NCI-H1105 (cell line): ENCODE measurements at places on chromosomes 6 and 20.

DNA sequence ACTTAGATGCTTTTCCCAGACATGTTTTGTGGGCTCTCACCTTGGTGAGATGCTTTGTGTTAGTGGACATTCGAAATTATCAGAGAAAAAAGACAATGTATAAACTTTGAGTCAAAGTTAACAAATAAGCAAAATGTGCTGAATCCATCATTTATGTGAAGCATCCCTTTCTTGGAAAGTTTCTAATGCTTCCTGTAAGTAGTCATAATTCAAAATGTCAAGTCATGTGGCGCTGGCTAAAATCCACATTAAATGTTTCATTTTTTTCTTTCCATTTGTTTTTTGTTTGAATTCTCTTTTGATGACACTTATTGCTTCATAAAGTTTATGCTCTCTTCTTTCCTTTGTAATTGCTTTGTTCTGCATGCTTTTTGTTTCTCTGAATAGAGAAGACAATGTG, 107.2 kb upstream of the CENPW start:
- DNase-seq, result no peak

- DNase-seq, result no peak
These were observed 34.0 kb downstream of the PRR18 start for GRCh38 chr6:166274163-166274562.

DNA sequence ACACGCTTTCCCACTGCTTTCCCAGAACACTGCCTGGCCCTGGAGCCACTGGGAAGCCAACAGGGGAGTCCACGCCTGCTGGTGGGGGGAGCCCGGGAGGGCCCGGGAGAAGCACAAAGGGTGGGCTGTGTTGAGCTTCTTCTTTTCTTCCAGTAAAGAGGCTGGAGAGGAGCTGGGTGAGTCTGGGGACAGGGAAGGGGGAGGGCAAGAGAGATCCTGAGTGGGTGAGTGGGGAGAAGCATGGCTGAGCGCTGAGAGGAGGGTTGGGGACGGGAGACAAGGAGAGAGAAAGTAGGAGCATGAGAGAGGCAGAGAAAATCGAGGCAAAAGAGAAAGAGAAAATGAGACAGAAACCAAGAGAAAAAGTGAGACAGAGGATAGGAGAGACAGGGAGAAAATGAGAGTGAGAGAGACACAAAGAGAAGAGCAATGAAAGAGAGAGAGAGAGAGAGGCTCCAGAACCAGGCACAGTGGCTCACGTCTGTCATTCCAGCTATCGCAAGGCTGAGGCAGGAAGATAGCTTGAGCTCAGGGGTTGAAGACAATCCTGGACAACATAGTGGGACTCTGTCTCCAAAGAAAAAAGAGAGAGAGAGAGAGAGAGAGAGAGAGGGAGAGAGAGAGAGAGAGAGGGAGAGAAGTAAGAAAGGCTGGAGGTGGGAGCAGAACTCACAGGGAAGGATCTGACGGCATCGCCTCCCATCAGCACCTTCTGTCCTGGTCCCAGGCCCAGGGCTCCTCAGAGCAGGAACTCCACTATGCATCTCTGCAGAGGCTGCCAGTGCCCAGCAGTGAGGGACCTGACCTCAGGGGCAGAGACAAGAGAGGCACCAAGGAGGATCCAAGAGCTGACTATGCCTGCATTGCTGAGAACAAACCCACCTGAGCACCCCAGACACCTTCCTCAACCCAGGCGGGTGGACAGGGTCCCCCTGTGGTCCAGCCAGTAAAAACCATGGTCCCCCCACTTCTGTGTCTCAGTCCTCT, 2.0 kb downstream of the LST1 start:
- no peak for DNase-seq

- DNase-seq, result no peak
These were observed 152.2 kb downstream of the MAFB start for GRCh38 chr20:40536808-40537207.

- no peak for DNase-seq
These were observed 123.9 kb downstream of the CD83 start for GRCh38 chr6:14241255-14242070.

DNA sequence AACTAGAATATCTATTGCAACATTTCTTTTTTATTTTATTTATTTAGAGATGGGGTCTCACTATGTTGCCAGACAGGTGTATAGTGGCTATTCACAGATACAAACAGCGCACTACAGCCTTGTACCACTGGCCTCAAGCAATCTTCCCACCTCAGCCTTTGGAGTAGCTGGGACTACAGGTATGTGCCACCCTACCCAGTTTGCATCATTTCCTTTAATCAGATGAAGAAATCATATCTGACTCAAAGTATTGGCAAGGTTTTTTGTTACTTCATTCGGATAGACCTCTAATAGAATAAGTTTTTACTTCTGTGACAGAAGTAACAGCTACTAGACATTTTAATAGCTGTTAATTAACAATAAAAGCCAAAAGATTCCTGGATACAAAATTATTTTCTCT, 153.9 kb downstream of the CDK19 start:
- DNase-seq, result no peak

DNA sequence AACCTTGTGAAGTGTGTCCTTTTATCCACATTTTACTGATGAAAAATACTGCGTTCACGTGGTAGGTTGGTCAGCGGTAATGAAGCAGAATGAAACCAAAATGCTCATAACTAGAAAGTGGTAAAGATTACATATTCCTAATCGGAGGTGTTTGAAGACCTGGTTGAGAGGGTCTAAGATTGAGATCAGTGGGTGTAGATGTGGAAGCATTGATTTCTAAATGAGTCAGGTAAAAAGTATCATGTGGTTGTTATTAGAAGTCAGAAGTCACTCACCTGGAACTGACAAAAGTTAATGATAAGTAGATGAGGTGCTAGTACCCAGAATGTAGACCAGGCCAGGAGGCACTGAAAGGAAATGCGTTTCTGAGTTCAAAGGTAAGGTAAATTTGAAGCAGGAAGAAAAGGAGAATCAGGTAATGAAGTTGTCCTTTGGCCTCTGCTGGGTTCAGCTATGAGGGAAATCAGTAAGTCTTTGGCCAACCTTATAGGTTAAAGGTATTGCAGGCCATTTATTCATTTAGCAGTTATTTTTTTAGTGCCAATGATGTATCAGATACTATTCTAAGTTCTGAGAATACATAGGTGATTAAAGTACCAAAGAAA, 31.2 kb downstream of the FAM83B start:
- no peak for DNase-seq

DNA sequence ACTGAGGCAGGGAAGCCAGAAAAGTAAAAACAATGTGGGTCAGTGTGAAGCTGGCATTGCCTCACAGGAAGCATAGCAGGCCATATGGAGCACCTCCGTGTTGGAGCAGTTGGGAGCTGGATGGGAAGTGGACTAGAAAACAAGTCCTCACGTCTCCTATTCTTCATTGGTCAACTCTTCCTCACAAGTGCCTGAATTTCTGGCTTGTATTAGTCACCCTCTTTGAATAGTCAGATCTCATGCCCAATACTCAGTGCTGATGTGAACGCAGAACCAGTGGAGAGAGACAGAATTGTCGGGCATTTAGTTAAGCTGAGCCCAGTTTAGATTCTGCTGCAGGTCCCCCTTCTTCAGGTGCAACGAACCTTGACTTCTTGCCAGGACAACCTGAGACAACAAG, 22.3 kb upstream of the RSPO3 start:
- no peak for DNase-seq

GRCh38 chr6:152959333-152959732, 23.5 kb downstream of the FBXO5 start:
- DNase-seq, result no peak

DNA sequence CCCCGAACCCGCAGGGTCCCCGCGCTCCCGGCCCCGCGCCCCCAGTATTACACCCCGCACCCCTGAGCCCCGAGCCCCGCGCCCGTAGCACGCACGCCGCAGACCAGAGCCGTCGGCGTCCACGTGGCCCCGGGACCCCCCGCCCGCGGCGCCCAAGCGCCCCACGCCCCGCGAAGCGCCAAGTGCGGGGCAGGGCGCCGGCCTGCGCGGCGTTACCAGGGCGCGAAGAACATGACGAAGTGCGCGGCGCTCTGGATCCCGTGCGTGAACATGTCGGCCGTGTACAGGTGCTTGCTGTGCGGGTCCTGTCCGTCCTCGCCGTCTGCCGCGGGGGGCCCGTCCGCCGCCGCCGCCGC, 312 bp downstream of the TXNDC5 start:
- no peak for DNase-seq

GRCh38 chr20:35629427-35630145, 14.0 kb downstream of the SPAG4 start:
- no peak for DNase-seq

DNA sequence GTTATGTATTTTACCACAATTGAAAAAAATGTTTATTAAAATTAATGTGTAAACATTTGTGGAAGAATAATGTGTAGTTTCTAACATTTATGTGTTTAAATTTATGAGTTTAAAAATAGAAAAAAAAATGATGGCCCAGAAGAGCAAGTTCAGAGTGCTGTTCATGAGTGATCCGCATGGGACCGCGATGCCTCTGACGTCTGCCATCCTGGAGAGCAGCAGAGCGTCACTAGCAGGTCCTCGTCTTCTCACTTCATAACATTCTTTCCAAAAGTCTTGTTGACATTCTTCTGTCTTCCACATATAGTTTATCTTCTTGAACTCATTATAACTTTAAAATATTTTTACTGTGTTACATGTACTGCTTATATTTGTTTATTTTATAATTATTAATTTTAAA, 15.5 kb downstream of the BTNL2 start:
- DNase-seq, result no peak

DNA sequence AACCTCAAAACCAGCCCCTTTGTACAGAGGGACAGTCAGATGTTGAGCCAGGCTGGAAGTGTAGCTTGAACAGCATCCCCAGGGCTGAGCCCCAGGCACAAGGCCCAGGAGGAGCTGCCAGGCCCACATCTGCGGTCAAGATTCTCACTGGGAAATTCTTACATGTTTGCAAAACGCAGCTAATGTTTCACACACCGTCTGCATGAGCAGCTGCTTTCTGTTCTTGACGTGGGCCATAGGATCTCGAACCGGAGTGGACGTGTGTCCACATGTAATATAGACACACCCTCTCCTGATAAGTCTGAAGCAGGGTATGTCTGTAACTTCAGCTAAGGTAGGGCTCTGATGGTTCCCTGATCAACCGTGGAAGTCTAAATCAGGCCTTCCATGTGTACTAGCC, 41.3 kb upstream of the TRAF3IP2 start:
- DNase-seq, result no peak

DNA sequence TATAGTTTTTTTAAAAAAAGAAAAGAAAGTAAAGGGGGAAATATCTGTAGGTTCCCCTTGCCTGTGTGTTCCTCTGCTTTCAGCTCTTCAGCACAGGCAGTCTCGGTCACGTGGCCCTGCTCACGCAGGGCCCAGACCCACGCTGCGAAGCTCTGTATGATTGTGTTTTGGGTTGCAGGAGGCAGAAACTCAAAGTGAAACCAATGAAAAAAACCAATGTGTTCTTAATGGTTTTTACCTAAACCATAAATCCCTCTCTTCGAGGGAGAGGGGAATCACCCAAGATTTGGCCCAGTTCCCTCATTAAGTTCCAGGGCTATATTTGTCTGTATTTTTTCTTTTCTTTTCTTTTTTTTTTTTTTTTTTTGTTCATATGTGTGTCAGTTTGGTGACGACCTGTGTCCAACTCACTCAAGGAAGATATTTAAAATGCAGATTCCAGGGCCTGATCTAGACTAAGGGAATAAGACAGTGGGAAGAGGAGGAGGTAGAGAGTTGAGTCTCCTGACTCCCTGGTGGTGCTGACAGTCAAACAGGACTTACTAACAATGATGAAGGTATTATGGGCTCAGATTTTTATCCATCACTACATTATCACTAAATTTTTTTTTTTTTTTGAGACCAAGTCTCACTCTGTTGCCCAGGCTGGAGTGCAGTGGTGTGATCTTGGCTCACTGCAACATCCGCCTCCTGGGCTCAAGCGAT, 33.8 kb upstream of the RREB1 start:
- DNase-seq, result no peak

- DNase-seq, result no peak
These were observed 41.9 kb upstream of the MOXD1 start for GRCh38 chr6:132443206-132443605.

DNA sequence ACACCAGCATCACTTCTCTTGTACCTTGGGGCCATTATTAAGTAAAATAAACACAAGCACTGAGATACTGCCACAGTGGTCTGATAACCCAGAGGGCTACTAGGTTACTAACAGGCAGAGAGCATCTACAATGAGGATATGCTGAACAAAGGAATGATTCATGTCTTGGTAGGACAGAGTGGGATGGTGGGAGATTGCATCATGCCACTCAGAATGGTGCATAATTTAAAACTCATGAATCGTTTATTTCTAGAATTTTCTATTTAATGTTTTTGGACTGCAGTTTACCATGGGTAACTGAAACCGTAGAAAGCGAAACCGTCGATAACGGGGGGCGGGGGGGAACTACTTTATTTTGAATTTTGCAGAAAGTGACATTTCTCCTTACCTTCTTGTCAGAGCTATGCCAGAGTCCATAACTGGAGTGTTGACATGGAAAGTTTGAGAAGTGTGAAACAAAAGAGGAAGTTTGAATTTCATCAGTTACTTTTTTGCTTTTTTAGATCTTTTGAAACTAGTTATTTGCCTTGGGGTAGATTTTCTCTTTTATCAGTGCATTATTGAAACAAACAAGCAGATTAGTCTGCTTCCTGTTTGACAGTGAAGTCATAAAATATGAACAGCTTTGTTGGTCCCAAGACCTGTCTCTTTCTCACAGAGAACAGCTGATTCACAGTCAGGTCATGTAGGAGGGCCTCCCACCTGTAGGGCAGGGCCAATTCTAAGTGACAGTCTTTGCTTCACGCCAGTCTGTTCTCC, 124.9 kb downstream of the KLHL32 start:
- DNase-seq, result no peak

DNA sequence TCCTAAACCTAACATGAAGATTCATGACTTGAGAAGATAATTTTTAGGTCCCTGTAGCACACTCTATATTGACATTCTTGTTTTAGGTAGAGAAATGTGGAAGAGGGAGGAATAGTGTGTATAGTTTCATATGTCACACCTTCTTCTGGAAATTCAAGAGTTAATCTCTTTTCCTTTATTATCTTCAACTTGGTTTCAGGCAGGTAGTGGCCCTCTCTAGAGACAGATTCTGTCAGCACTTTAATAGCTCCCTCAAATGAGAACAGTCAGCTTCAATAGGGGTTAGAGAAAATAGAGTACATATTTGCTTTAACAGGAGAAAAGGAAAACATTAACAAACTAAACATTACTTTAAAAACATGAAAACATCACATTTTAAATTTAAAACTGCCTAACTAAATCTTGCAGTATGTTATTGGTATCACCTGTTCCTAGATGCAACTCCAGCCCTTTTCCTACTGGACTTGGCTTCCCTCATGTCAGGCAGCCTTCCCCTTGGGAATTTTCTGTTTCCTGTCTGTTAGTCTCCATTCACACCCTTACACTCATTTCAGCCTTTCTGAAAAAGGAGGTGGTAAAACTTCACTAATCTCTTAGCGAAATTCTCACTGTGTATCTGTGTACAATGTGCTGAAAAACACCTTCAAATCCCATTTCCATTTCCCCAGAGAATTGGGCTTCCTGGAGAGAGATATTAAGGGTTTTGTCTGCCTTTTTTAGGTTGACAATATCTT, 192.3 kb upstream of the RNF217 start:
- DNase-seq, result no peak

- no peak for DNase-seq
These were observed 27.3 kb upstream of the ABCC10 start for GRCh38 chr6:43399932-43400487.

- no peak for DNase-seq
These were observed 3.1 kb upstream of the MAP3K5 start for GRCh38 chr6:136795386-136795785.

GRCh38 chr20:32539817-32540675, 45.1 kb downstream of the NOL4L start:
- no peak for DNase-seq
